SJCRH30 (cell line): ENCODE measurements at places on chromosomes 16 and 17.

DNA sequence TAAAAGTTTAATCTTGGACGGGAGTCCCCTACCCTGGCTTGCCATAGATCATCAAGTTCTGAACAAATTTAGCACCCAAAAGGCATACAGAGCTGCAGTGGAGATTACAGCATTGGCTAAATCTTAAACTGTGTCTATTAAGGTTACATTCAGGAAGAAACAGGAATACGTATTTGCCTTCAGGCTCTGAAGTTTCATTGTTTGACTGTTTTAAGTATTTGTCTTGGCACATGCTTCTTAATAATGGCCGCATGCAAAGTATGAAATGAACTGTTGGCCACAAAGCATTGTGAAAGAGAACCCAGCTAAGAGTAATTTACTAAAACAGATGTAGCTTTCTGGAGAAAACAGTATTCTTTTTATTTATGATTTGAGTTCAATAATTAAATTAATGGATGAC lies 63.9 kb upstream of the CNEP1R1 start:
- DNase-seq = no peak

DNA sequence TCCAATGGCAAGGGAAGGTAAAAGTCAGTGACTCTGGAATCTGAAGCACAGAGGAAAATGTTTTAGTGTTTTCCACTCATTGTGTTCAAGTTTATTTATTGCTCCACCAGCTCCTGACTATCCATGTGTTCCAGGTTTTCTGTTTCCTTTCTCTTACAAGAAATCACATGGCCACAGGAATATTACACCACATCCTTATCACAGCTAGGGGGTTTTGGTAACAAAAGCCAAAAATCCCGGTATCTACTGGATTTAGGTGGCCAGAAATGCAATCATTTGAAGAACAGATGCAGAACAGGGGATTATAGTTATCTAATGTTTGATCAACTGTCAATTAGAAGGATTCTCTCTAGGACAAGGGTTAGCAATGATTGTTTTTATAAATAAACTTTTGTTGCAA lies 47.9 kb downstream of the STH start:
- no peak for DNase-seq

DNA sequence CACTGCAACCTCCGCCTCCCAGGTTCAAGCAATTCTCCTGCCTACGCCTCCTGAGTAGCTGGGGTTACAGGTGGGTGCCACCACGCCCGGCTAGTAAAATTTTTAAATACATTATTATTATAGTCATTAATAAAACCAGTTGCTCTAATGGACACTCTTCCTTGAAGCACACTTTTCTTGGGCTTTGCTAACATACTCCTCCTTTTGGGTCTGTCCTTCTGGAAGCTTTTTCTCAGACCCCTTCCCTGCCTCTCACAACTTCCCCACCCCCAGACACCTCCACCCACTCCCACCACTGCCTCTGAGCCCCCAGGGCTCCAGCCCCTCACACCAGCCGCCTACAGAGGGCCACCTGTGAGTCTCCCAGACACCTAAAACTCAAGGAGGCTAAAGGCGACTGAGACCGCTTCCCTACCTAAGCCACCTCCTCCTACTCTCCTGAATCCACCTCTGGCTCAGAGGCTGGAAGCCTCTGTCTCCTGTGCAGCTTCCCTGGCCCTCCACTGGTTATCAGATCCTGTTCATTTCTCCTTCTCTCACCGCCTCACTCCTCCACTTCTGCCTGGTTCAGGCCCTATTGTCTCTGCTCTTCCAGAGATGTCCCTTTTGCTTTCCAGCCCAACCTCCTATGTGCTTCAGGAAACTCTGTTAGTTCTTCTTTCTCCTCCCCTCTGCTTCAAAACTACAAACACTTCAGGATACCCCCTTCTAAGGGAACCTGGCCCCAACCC lies 2.1 kb upstream of the CUEDC1 start:
- DNase-seq = no peak

- DNase-seq = peak; percentile 12
Observed at GRCh38 chr16:77974883-77975282, 47.5 kb upstream of the CLEC3A start.
